Vagina (tissue), 2 donors: ENCODE measurements at places on chromosomes 4 and X.

GRCh38 chr4:78661921-78662521 lies 110.5 kb downstream of the ANXA3 start:
- DNase-seq: no peak

GRCh38 chr4:140136509-140136908 lies 17.5 kb downstream of the MAML3 start:
- no peak for DNase-seq

- DNase-seq: no peak
Observed at GRCh38 chrX:44898411-44899221, 25.6 kb downstream of the KDM6A start.

DNA sequence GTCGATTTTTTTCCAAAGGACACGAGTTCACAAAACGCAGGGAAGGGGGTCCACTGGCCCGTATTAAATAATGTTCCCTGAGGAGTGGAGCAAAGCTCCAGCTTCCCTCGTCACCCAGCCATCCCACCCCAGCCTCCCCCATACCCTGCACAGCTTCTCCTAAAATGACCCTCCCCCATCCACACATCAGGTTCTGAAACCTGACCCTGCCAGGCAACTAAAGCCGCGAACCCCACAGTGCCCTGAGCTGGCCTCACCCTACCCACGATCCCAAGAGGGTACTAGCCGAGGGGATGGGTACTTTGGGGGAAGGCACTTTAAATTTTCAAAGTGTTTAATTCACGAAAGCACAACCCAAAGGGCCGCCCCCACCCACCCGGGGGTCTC lies 634 bp downstream of the APOO start:
- no peak for DNase-seq

GRCh38 chr4:121336706-121337105 lies 44.1 kb downstream of the QRFPR start:
- DNase-seq: no peak

DNA sequence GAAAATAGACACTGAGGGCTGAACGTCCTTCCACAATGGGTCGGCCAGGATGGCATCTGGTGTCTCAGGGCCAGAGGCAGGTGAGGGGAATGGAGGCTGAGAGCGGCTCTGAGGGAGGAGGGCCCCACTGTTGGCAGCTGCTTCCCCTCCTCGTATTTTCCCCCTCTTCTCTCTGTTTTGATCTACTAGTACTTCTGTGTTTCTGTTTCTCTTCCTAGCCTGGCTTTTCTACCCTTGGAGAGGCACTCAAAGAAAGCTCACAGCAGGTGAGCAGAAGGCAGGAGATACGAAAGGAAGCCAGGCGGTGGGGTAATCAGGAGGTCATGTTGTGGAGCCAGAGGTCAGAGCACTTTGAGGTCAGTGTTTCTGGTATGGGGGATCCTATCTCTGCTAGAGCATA lies 151.8 kb upstream of the GATB start:
- DNase-seq: no peak

DNA sequence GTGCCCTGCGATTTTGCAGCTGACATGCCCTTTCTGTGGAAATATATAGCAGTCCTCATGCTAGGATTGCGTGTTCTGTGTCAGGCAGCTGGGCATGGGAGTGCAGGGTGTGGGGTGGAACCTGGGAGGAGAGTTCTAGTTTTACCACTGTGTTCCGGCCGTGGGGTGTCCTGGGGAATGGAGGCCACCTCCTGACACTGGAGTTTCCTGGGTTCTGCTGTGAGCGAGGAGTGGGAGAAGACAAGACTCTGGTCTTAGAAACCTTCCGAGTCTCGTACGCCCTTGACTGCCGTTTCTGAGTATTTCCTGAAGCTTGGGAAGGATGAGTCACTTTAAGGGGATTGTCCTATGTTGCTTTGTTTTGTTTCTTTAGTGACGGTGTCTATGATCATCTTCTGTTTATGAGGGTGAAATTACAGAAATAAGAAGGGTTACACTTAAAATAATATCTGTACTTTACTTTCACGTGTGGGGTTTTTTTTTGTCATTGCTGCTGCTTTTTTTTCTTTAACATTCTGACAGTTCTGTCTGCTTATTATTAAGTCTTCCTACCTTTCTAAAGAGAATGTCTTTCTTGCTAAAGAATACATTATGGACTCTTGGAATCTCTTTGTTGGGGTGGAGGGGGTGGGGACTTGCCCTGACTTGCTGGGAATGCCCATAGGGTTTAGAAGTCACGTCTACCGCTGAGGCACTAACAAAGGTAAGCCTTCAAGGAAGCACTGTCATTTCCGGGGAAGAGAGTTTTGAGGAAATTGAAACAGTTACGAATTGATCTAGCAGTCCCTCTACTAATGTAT lies 19.1 kb downstream of the CD99 start:
- DNase-seq: no peak

GRCh38 chrX:85591536-85591935 lies 212.1 kb upstream of the POF1B start:
- no peak for DNase-seq

DNA sequence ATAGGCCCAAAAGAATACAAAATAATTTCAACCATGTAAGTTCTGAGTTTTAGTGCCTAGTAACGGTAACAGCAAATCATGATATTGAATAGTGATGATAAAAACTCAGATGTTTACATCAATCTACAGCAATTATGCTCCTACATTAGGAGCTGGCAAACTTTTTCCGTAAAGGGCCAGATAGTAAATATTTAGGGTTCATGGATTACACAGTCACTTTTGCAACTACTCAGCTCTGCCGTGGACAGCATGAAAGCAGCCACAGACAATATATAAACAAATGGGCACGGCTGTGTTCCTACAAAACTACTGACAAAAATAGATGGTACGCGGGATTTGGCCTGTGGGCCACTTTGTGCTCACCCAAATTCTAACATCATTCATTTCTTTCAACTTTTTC lies 167.8 kb upstream of the NAP1L5 start:
- no peak for DNase-seq

DNA sequence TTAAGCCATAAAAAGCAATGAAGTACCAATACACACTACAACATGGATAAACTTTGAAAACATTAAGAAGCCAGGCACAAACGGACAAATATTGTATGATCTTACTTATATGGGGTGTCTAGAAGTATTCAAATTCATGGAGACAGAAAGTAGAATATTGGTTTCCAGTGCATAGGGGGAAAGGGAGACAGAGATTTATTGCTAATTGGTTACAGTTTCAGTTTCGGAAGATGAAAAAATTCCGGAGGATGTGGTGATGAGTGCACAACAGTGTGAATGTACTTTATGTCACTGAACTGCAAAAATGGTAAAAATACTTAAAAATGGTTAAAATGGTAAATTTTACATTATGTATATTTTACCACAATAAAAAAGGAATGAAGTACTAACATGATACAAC lies 5.1 kb upstream of the PRDX4 start:
- no peak for DNase-seq

- no peak for DNase-seq
Observed at GRCh38 chr4:84167093-84167492, 332.0 kb downstream of the NKX6-1 start.

- no peak for DNase-seq
Observed at GRCh38 chr4:148923881-148924280, 481.7 kb upstream of the NR3C2 start.

GRCh38 chr4:28269426-28269825 lies 1408.8 kb downstream of the STIM2 start:
- DNase-seq: no peak

DNA sequence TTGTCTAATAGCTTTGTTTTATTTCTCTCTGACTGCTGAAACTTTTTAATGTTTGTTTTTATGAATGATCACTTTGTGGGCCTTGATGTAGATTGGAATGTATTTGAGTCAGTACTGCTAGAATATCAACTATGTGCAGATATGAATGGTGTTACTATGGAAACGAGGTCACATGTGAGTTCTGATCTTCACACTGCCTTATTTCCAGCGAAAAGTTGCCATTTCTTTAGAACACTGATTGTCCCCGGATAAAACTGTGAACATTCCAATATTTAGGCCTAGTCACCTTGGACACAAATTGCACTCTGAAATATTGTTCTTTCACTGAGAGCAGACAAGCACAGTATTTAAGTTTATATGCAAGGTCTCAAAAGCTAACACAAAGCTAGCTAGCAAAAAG lies 27.2 kb upstream of the MAGED1 start:
- DNase-seq: no peak

- no peak for DNase-seq
Observed at GRCh38 chrX:10875995-10876394, 235.1 kb upstream of the HCCS start.

- DNase-seq: peak; percentile 99
Observed at GRCh38 chrX:73851014-73852009, 288.3 kb downstream of the CHIC1 start.
